ENCODE measurements at places on chromosomes 3 and 15. TPM values are rescaled to one million over a fixed set of nuclear protein-coding genes. Genes with fewer than 3 reads are reported as not detected.

MLF1 gene
- not detected for polyA plus RNA-seq

TF gene
- polyA plus RNA-seq = not detected

GP9 gene
- polyA plus RNA-seq = 0.34 TPM

TBL1XR1 gene
- polyA plus RNA-seq = 62.1 TPM

GPR149 gene
- polyA plus RNA-seq = 0.11 TPM

CRBN gene
- 44.8 TPM for polyA plus RNA-seq

CD200 gene
- polyA plus RNA-seq = 16.7 TPM

ZNF502 gene
- 5.4 TPM for polyA plus RNA-seq

HTR3E gene
- polyA plus RNA-seq = not detected

PP2D1 gene
- 0.63 TPM for polyA plus RNA-seq

MYRIP gene
- polyA plus RNA-seq = 1.1 TPM

ISLR2 gene
- 12.0 TPM for polyA plus RNA-seq

SYNM gene
- polyA plus RNA-seq = 47.0 TPM

THPO gene
- polyA plus RNA-seq = not detected

FOXB1 gene
- polyA plus RNA-seq = not detected

SLC28A1 gene
- 0.24 TPM for polyA plus RNA-seq

LMLN gene
- polyA plus RNA-seq = 4.3 TPM

PSTPIP1 gene
- polyA plus RNA-seq = 3.2 TPM

LMCD1 gene
- 141 TPM for polyA plus RNA-seq

FMN1 gene
- 2.1 TPM for polyA plus RNA-seq

TMCO5A gene
- not detected for polyA plus RNA-seq

B2M gene
- 815 TPM for polyA plus RNA-seq

DCLK3 gene
- 2.3 TPM for polyA plus RNA-seq

GOLGA6D gene
- polyA plus RNA-seq = 0.54 TPM

CHDH gene
- 0.95 TPM for polyA plus RNA-seq

ZNF660 gene
- polyA plus RNA-seq = 3.4 TPM

All from muscle of arm (tissue), 14 donors.